ENCODE measurements at places on chromosomes 4 and X.

DNA sequence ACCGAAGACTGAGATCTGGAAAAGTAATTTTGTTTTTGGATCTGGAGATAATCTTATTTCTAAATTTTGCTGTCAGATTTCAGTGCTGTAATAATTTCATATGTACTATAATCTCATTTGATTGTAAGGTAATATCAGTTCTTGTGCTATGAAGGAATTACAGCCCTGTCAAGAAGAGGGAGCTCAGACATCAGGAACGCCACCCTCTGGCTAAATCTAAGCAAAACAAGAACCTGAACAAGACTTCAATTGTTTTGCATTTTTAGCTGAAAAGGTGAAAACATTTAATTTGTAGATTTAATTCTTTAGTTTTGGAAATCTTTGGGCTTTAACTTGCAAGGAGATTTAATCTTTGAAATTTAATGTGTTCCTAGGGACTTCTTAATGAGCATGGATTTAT, 525.4 kb upstream of the HS3ST1 start:
- no peak for DNase-seq

- DNase-seq: no peak
Measured at GRCh38 chr4:146379744-146380143, 142.0 kb downstream of the SLC10A7 start.

DNA sequence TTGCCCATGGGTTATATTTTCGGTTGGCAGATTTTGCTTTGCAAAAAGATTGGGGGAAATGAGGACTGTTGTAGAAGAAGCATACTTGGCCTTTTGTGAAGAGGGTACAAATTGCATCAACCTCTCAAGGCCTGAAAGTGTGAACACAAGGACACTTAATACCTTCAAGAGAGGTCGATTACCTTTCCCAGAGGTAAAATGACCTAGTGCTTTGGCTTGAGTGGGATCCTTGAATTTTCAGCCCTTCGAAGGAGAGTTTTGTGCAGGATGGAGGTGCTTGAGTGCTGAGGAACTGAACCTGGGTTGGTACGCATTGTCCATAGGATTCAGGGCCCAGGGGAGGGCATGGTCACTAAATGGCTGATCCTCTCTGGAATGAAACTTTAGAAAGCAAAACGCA, 27.6 kb upstream of the NKAP start:
- no peak for DNase-seq

- DNase-seq: no peak
Measured at GRCh38 chr4:109649872-109650271, 53.4 kb downstream of the CASP6 start.

DNA sequence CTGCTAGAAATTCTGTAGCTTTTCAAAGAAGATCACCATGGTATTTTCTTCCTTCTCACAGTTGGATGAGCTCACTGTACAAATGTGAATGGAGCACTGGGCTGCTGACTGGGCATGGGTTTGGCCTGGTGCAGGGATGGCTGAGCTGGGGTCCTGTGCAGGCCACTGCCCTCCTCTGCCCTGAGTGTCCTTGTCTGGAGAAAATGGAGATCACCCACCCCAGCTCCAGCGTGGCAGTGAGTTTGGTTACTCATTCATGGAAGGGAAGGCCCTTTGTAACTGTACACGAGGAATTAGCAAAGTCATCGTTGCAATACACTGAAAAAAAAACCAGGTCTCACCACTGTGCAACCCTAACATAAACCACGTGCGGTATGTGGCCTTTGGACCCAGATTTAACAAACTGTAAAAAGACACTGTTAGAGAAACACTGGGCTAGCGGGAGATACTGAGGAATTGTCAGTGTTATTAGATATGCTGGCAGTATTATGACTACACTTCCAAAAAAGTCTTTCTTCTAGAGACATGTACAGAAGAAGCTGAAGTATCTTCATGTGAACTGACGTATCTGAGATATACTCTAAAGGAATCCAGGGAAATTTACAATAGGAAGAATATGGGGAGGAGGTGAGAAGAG, 16.1 kb upstream of the TBC1D14 start:
- DNase-seq: no peak

DNA sequence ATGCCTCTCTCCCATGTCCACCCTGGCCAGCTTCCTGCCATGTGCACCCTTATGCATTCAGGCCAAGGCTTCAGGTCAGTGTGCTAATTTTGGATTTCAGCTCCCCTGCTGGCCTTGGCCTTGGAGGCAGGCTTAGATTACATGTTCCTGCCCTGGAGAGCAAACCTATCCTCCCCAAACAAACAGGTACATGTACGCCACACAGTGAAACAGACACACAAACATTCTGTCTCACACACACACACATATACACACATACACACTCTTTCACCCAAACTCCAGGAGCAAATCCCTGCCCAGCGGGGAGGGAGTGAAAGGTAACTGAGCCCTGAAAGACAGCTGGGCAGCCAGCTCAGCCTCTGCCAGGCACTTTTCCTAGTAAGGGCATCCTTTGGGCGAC, 62.7 kb upstream of the ARHGAP36 start:
- no peak for DNase-seq

- no peak for DNase-seq
Measured at GRCh38 chrX:73127700-73128241, 48.5 kb upstream of the PABPC1L2A start.

DNA sequence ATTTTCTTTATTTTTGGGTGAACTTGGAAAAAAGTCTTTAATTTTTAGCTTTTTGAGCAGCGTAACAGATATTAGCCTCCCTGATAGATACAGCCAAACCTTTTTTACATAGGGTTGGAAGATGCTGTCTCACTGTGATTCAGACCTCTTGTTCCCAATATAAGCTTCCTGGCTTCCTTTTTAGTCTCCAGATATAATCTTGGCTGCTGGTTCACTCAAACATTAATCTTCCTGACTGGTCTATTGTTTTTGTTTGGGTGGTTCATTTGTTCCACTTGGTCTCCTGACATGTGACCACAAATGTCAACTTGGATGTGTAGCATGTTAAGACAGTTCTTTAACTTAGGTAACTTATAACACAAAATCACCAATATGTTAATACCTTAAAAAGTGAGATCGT, 23.0 kb downstream of the RPA4 start:
- no peak for DNase-seq

DNA sequence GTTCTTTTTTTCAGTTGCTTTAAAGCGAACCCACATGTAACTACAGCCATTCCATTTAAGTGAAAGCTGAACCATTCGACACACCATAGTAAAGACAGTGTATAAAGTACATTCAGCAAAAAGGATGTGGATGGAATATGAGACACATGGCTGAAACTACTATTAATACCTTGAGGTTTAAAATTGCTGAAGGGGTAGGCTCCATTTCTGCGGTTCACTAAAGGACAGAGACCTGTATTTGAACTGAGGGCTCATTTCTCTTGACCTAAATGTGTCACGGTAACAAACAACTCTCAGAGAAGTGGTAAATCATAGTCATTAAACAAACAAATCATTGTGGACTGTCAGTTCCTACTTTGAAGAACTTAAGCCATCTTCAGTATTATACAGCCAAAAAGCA, 1085.6 kb upstream of the TENM3 start:
- no peak for DNase-seq

DNA sequence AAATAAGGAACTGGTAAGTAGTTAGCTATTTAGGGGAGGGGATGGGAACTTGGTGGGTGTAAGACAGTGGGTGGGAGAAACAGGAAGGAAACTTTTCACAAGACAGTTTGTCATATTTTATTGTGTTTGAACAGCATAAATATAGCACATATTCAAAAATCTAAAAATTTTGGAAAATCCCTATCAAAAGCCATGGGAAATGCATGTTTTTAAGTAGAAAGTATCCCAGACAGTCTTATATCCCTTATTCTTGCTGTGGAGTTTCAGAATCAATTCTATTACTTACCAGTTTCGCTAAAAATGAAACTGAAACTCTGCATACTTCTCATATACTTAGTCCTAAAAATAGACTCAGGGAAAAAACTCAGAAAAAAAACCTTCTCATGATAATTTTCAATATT, 22.3 kb upstream of the RASGEF1B start:
- DNase-seq: no peak

DNA sequence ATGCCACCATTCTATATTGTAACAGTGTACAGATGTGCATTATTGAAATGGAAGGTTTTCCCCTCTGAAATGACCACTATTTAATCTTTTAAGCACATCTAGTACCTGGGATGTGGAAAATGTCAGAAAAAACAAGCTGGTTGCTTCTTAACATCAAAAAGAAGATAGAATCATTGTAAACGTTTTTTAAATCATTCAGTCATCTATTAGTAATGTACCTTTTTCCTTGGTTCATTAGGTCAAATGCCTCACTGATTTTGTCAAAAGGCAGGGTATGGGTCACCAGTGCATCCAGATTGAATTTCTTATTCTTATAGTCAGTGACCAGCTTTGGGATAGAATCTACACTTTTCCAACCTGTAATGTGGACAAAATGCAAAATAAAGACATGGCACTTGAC, 17.7 kb downstream of the ADH4 start:
- no peak for DNase-seq

- no peak for DNase-seq
Measured at GRCh38 chrX:14941301-14941700, 68.1 kb downstream of the MOSPD2 start.

DNA sequence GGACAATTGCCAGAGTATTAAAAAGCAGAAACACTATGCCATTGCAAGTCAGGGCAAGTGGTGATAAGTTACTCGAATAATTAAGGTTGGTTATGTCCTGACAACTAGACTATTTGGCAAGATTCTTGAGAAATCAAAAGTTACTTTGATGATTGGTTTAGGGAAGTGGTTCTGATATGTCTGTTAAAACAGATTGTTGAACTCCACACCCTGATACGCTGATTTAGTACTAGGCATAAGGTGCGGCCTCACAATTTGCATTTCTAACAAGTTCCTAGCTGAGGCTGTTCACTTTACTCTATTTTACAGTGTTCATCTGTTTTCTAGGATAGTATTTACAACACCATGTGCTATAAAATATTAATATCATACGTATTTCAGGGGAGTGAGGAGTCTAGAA, 12.5 kb downstream of the GABRA4 start:
- DNase-seq: no peak

DNA sequence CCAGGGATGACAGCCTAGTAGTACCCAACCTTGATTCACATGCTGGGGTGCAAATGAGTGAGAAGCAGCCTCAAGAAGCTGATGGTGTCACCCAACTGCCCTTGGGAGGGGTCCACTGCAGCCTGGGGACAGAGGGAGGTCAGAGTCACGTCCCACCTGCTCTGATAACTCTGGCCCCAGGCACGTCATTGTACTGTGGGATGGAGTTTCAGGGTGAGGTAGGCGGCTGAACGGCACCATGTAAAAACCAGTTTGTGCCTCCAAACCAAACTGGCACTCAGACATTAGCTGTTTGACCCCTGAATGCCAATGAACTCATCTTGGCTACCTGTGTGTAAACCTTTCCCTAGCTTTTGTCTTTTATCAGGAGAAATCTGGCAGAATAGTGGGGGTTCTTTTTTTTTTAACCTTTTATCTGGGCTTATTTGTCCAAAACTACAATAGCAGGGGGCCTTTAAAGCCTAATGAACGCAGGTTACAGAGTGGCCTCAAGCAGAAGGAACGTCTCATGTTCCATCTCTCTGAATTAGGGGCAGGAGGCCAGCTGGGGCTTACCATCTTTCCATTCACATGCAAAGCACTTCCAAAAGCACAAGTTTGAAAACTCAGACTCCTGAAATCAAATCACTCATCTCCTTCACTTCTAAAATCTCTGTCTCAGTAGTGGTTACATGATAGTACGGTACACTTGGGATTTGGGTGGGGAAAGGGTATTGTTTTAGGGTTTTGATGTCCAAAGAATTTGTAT, 89.4 kb downstream of the IRF2 start:
- DNase-seq: no peak

DNA sequence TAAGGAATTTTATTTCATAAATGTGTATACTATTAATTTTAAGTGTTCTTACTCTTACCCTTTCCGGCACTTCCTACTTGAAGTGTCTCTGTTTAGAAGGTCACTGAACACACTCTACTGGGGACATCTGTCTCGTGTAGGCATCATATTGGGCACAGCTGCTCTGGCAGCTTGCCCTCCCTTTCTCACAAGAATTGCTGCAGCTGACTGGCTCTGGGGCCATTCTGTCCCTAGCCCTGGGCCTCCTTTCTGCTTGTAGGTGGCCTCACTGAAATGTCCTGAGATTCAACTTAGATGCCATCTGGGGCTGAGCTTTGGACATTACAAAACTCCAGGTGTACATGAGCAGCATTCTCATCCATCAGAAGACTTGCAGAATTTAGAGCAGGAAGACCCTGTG, 49.6 kb downstream of the SMAD1 start:
- DNase-seq: no peak

- peak; percentile 2 for DNase-seq
Measured at GRCh38 chr4:105707782-105708180, 708 bp downstream of the INTS12 start.

- no peak for DNase-seq
Measured at GRCh38 chr4:73446336-73446938, 10.4 kb downstream of the AFP start.

DNA sequence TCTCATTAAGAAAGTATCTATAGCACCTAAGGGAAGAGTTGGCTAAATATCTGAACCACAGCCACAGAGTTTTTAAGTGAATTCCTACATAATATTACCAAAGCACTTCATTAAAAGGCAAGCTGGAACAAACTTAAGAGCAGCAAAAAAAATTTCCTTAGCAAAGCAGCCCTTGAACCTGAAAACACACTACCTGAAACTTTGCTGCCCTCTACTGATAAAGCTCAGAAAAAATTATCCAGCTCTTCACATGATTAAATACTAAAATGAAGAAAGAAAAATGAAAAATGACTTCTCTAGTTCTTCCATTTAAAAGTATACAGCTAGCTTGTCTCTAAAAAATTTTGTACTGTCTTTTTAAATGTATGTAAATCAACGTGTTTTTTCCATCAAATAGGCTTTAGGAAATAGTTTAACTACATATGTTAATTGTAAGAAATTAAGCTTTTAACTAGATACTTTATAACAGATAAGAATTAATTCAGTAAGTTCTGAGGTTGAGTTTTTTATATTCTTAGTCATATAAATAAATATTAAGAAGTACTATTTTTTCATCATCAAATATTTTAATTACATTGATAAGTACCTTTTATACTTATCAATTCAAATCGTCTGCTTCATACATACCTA, 156.1 kb downstream of the STPG2 start:
- DNase-seq: no peak

DNA sequence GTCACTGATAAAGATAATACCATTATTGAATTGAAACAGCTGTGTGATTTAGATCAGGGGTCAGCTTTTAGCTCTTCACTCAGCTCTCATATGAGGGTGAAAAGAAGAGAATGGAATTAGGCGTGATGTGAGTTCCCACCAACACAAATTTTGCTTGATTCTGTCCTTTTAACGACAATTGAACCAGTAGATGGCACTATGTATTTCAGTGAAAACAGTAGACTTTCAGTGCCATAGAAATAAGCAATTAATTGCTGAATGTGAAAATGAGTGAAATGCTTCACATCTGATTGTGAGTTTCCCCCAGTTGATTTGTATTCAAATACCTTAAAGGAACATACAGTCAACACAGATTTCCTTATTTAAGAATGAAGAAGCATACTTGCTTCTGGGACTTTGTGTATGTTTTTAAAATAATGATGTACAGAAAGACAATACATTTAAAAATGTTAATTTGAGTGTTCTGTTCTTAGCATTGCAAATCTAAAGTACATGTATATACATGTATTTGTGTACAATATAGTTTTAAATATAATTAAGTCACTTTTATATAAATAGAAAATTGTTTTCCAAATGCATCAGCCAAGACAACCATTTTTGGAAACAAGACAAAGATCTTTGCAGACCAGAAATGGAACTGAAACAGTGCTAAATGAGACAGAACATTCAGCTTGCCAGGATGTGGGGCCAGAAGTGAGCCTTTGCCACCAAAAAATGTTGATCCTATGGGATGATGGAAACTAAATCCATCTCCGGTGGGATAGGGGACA, 178.8 kb downstream of the SNCA start:
- no peak for DNase-seq

Measured in central memory CD4-positive, alpha-beta T cell (primary cell).